ENCODE measurements at places on chromosomes 13 and 19.

GRCh38 chr19:28614634-28615545 lies 598.1 kb downstream of the UQCRFS1 start:
- no peak for DNase-seq

GRCh38 chr19:35060160-35060855 lies 18.8 kb downstream of the HPN start:
- DNase-seq, result no peak

DNA sequence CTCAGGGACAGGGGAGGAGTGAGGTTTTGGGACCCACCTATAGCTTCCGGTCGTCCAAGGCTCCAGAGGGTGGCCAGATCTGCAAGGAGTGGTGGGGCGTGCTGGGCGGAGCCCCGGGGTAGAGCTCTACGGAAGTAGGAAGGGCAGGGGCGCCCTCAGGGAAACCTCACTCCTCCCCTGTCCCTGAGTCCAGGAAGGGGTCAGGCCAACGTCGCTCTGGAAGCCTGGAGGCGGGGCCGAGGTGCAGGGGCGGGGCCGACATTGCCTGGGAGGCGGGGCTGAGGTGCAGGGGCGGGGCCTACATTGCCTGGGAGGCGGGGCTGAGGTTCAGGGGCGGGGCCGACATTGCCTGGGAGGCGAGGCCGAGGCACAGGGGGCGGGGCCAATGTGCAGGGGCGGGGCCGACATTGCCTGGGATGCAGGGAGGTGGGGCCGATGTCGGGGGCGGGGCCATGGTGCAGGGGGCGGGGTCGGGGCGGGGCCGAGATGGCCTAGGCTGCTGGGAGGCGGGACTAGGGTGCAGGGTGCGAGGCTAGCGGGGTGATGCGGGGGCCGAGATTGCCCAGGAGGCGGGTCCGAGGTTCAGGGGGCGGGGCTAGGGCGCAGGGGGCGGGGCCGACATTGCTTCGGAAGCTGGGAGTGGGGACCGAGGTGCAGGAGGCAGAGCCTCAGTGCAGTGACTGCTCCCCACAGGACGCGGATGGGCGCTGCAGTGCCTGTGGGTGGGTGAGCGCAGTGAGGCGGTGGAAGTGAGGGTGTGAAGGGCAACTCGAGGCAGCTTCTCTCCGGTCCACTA lies 4.9 kb upstream of the PALM start:
- DNase-seq, result peak; percentile 67

GRCh38 chr19:2361246-2362045 lies 1.4 kb downstream of the TMPRSS9 start:
- DNase-seq, result no peak

DNA sequence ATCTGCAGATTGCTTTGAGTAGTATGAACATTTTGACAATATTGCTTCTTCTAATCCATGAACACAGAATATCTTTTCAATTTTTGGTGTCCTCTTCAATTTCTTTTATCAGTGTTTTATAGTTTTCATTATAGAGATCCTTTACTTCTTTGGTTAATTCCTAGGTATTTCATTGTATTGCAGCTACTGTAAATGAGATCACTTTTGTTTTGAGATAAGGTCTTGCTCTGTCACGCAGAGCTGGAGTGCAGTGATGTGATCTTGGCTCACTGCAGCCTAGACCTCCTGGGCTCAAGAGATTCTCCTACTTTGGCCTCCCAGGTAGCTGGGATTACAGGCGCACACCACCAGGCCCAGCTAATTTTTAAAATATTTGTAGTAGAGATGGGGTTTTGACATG lies 9.8 kb downstream of the CYP2A7 start:
- no peak for DNase-seq

DNA sequence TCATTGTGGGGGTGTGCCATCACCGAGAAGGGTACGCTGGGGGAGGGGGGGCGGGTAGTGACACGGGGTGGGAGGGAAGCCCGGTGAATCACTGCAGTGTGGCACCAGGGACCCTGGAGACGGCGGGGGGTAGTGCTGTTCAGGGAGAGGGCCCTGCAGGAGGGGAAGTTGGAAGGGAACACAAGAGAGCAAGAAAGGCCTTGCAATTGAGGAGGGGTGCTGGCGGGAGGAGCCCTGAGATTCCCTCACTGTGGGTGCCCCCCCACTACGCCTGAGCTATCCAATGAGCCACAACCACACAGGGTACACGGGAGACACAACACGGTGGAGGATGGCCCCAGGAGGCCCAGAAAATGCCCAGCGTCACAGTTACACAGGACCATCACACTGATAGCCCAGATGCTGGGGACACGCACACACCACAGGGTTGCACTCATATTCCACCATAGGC lies 516 bp upstream of the ATP1A3 start:
- no peak for DNase-seq

DNA sequence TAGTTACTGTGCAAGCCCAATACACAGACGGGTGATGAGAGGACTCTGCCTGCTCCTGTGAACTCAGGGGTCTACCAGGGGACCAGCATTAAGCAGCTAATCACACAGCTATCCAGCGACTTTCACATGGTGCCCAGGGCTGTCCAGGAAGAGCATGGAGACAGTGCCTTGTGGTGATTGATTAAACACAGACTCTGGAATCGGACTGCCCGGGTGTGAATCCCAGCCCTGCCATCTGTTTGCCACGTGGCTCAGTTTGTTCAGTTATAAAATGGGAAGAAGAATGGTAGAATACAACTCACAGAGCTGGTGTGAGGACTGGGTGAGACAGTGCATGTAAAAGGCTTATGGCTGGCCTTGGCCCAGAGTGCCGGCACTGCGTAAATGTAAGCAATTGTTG lies 42.1 kb upstream of the NPAS1 start:
- peak; percentile 8 for DNase-seq

GRCh38 chr19:38395381-38396114 lies 7.1 kb downstream of the SPRED3 start:
- no peak for DNase-seq

DNA sequence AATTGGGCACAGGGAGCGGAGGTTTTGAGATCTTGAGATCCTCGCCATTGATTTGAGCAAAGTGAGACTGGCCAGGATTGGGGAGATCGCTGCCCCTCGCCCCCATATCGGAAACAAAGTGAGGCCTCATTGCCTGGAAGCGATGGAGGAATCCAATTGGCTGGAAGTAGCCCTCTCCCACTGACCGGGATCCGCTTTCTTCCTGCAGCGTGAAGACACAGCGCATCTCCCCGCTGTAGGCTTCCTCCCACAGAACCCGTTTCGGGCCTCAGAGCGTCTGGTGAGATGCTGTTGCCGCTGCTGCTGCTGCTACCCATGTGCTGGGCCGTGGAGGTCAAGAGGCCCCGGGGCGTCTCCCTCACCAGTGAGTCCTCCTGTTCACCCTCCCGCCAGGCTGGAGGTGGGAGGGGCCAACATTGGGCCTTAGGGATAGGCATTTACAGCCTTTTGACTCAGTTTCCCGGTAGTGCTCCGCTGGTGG lies 438 bp downstream of the PRKCSH start:
- peak; percentile 63 for DNase-seq

- DNase-seq, result peak; percentile 17
Measured at GRCh38 chr19:42544146-42544545, 15.9 kb upstream of the CEACAM1 start.

- no peak for DNase-seq
Measured at GRCh38 chr13:25384758-25385410, 13.1 kb downstream of the ATP8A2 start.

- no peak for DNase-seq
Measured at GRCh38 chr19:35760711-35761349, 2.9 kb downstream of the PROSER3 start.

GRCh38 chr13:108185223-108185622 lies 30.1 kb downstream of the LIG4 start:
- no peak for DNase-seq

DNA sequence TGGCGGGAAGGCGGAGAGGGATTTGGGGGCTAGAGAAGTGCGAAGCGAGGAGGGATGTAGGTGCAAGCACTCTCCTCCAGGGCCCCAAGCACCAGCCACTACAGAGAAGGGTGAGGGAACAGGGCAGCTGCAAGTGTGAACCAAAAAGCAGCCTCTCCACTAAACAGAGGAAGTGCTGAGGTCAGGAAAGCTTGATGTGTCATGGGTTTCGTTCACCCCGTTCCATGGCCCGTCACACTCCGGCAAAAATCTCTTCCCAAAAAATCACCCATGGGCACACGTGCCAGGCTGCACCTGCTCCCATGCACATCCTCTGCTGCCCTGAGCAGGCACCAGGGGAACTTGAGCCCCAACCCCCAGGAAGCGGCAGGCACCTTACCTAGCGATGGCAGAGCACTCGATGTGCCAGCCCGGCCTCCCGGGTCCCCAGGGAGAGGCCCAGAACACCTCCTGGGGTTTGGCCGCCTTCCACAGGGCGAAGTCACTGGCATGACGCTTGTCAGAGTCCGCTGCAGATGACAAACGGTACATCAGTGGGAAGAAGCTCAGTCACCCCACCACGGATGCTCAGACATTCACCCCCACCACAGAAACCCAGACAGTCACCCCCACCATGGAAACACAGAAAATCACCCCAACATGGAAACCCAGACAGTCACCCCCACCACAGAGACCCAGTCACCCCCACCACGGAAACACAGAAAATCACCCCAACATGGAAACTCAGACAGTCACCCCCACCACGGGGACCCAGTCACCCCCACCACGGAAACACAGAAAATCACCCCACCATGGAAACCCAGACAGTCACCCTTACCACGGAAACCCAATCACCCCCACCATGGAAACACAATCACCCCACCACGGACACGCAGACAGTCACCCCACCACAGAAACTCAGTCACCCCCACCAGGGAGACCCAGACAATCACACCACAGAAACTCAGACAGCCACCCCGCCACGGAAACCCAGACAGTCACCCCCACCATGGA lies 29.0 kb downstream of the CARS2 start:
- peak; percentile 59 for DNase-seq

DNA sequence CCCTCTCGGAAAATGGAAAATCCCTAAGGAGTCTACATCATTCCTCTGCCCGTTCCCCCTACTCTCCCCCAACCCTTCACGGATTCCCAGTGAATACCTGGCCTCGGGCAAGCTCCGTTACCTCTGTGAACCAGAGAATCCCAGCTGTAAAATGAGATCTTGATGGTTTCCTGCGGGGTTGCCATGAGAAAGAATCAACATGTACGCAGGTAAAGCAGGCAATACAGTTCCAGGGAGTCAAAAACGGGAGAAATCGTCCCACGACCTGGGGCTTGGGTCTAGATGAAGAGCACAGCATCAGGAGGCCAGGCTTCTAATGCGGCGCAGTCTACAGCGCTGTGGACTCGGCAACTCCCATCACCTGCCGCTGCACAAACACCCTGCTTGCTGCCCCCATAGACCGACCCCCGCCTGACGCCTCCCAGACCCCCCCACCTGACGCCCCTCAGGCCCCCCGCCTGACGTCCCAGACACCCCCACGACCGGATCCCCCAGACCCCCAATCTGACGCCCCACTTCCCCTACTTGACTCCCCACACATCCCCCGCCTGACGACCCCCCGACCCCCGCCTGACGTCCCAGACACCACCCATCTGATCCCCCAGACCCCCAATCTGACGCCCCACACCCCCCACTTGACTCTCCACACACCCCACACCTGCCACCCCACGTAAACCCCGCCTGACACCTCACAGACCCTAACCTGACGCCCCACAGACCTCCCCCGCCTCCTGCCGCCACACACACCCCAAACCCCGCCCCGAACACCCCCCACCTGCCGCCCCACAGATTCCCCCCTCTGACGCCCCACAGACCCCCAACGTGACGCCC lies 680 bp downstream of the LIG4 start:
- peak; percentile 19 for DNase-seq
